Activated CD8-positive, alpha-beta memory T cell treated with anti-CD3 and anti-CD28 coated beads, Interleukin-2, amount 10 ng/mL, durations not matched to agents 7 days and 5 days (primary cell): ENCODE measurements at places on chromosomes 3 and 15. TPM values are rescaled to one million over a fixed set of nuclear protein-coding genes. Genes with fewer than 3 reads are reported as not detected.

Gene CAV3
- not detected for total RNA-seq

Gene ARHGAP11A
- 139 TPM for total RNA-seq

Gene DAPK2
- total RNA-seq, result 15.0 TPM

Gene CCRL2
- total RNA-seq, result 11.9 TPM

Gene WDR72
- not detected for total RNA-seq

Gene LDHAL6B
- not detected for total RNA-seq

Gene IQCH
- 1.9 TPM for total RNA-seq

Gene ZNF717
- total RNA-seq, result 12.4 TPM

Gene CPNE9
- not detected for total RNA-seq

Gene PPP1R14D
- total RNA-seq, result not detected

Gene ACSBG1
- not detected for total RNA-seq

Gene IL17RE
- total RNA-seq, result 0.68 TPM

Gene PDE12
- 30.3 TPM for total RNA-seq

GRCh38 chr15:100926258-100926657 is 7.1 kb downstream of the LRRK1 start:
- DNase-seq, result peak; percentile 39

DNA sequence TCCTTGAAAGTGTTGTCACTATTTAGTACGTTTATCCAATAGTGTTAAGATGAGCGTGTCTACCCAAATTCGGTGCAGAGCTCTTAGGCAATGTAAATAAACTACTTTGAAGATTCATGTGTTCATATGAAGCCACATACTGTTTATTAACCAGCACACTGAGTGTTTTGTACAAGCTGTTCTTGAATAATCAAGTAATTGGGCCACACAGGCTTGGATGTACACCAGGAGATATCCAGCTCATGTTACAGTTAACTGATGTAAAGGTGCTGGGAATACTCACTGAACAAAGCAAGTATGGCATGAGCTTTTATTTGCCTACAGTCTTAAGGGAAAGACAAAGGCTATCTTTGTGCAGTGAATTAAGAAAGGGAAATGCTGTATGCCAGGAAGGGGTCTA is 632 bp upstream of the DHX36 start:
- no peak for DNase-seq

- DNase-seq, result peak; percentile 80
Measured at GRCh38 chr3:46102059-46102779, 74.9 kb upstream of the XCR1 start.

DNA sequence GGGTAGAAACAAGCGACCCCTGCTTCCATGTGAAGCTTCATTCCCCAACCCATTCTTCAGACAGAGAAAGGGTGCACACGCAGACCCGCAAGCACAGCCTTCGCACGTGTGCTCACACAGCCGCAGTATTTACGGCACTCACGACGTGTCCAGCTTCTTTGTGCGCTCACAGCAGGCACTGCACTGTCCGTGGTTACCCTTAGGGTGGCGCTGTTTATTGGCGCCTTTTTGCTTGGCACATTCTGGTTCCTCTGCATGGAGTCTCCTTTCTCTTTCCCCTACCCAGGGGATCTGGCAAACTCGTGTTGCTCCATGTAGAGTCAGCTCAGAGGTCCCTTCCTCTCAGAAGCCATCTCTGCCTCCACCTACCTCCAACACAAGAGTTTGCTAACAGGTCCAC is 115.1 kb downstream of the SLCO3A1 start:
- no peak for DNase-seq

DNA sequence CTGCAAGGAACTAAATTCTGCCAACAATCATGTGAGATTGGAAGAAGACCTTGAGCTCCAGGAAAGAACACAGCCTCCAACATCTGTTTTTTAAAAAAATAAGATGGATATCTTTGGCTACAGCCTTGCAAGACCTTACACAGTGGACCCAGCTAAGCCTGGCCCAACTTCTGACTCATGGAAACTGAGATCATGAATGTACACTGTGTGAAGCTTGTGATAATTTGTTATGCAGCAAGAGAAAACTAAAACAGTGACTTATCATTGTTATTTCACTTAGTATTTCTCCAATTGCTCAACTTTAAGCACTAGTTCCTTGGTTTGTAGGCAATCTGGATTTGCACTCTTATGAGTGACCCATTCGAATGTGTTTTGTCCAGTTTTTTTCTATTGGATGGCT is 29.3 kb downstream of the SHQ1 start:
- DNase-seq, result no peak

DNA sequence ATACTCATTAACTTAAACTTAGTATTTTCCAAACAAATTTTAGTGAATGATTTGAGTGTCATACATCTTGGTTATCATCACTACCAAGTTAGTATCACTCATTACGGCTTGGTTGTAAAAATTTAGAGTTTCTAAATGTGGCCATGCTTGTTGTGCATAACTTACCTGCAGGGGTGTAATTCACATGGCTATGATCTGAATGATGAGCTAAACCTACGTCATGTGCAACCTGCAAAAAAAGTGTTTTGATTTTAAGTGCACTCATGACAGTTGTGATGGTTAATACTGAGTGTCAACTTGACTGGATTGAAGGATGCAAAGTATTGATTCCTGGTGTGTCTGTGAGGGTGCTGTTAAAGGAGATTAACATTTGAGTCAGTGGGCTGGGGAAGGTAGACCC is 17.6 kb upstream of the CLDN16 start:
- DNase-seq, result no peak

GRCh38 chr15:26806151-26806550 is 33.3 kb upstream of the GABRB3 start:
- DNase-seq, result no peak

DNA sequence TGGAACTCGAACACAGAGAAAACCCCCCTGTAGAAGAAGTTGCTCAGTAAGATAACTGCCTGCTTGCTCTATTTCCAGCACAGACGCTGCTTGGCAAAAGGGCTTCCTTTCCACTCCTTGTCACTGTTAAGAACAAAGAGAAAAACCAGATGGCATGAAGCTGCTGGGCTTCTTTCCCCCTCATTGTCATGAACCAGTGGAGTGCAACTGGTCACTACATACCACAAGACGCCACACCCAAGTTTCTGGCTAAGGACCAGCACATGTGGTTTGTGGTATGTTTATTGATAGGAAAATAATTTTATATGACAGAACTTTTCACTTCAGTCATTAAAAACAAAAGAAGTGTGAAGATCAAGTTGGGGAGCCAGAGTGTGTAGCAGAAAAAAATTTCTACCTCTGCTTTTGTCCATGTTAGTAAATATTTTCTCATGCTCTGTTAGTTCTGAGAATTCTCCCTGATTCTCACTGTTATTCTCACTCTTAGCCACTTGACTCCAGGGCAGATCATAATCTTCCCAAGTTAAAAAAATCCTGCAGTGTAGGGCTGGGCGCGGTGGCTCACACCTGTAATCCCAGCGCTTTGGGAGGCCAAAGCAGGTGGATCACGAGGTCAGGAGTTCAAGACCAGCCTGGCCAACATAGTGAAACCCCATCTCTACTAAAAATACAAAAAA is 37.9 kb downstream of the CLK3 start:
- no peak for DNase-seq

DNA sequence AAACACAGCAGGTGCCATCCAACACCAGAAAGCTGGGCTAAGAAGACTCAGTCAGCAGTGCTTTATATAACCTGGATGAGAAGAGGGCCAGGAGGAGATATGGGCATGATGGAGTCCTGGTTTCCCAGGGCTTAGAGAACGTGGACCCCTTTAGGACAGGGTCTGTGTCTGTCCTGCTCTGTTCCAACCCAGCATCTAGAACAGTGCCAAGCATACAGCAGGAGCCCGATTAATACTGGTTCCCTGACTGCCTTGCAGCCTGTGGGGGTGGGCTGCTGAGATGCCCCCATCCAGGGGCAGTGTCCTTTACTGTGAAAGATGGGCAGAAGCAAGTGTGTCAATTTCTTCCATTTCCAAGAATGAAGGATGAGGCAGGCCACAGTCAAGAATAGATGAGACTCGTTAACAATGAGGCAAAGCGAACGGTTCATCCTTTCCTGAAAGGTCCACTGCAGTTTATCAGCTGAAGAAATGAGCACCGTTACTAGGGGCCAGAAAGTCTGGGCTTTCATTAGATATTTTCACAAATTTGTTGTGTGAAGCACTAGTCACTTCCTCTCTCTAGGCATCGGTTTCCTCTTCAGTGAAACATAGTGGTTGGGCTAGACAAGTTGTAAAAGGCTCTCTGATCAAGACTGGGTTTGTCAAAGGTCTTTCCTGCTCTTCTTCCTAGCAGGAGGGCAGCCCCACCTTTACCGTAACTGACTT is 72.0 kb upstream of the HERC1 start:
- DNase-seq, result no peak

DNA sequence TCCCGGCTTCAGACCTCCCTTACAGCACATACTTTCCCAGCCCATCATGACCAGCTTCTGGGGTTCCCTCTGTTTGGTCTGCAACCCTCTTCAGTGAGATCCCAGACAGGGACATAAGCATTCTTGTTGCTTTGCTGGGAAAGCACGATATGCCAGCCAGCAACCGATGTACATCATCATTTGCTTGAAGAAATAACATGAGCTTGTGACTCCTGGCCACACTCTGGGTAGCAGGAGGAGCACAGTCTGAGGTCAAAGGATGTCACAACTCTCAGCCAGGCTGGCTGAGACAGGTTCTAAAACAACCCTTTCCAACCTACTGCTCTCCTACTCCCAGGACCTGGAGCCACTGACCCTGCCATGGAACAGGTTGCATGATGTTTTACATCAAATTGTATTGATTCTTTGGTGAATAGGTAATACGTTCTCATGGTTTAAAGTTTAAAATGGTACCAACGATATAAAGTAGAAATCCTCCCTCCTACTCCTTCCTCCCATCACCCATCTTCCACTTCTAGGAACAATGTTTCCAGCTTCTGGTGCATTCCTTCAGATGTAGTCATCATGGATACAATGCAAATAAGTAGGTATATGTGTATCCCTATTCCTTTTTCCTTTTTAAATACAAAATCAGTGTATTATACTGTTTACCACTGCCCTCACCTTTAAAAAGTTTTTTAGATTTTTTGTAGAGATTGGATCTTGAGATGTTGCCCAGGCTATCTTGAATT is 190.3 kb downstream of the OPA1 start:
- no peak for DNase-seq

DNA sequence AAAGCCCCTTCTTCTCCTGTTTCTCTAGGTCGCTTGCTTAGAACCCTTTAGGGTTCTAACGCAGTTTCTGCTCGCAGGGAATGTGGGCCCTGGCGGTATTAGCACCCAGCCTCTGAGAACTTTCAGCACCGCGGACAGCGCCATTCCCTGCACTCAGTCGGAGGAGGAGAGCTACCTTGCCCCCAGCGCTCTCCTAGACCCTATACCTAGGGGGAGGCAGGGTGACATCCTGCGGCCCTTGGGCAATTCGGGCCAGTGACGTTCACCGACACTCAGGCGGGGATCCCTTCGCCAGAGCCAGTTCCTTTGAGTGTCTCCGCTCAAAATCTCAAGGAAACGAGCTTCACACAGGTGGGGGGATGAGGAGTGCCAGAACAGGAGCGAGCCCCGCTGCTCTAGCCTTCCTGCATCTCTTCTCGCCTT is 1.3 kb downstream of the SLC7A14 start:
- peak; percentile 65 for DNase-seq

- no peak for DNase-seq
Measured at GRCh38 chr3:123817413-123817812, 66.7 kb downstream of the MYLK start.

GRCh38 chr3:113847664-113848461 is 9.3 kb downstream of the GRAMD1C start:
- DNase-seq, result no peak

GRCh38 chr3:187063286-187064121 is 75.8 kb downstream of the RPL39L start:
- DNase-seq, result no peak

- DNase-seq, result no peak
Measured at GRCh38 chr3:94414418-94414817, 351.6 kb downstream of the NSUN3 start.

- DNase-seq, result no peak
Measured at GRCh38 chr3:99645277-99646106, 7.1 kb downstream of the COL8A1 start.

DNA sequence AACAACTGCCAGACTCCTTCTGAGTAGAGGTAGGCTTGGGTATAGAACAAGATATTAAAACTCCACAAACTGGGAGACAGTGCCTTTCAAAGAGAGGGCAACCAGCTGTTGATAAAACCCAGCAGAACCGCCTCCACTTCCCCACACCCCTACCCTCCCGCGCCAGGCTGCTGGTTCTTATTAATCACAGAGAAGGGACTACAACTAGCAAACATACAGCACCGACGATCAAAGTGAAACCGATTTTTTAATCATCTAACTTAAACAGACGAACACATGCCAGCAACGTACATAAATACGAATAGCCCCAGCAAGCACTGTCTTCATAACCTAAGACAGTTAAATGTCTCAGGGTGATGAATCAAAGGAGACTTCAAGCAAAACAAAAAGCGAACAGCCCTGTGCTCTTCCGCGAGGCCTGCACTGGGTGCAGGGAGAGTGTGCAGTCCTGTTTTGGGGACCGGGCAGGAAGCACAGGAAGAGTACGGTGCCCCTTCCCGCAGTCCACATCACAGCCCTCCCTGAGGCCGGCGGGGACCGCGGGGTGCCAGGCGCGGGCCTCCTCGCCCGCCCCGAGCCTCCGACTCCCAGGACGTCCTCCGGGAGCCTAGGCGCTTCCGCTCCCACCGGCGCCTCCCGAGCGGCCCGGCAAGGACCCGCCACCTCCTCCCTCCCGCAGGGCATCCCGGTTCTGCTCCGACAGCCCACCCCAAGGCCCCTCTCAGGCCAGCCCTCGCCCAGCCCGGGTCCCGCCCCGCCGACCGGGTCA is 75.1 kb upstream of the VGLL4 start:
- peak; percentile 64 for DNase-seq

GRCh38 chr3:72995337-72995736 is 1.3 kb upstream of the PPP4R2 start:
- DNase-seq, result no peak
